H9 (cell line): ENCODE measurements at places on chromosomes 16 and 17. TPM values are rescaled to one million over a fixed set of nuclear protein-coding genes. Genes with fewer than 3 reads are reported as not detected.

- peak; percentile 72 for DNase-seq
Observed at GRCh38 chr17:79835470-79835899, 3.8 kb downstream of the CBX4 start.

- DNase-seq = peak; percentile 12
Observed at GRCh38 chr16:19923396-19923795, 38.7 kb upstream of the GPRC5B start.

- peak; percentile 63 for DNase-seq
Observed at GRCh38 chr16:10817963-10818941, at the start of gene TVP23A. Gene TVP23A, minus strand, starts transcription at chr16:10818794. Its CDS starts 301 bp downstream, at chr16:10818493.

DNA sequence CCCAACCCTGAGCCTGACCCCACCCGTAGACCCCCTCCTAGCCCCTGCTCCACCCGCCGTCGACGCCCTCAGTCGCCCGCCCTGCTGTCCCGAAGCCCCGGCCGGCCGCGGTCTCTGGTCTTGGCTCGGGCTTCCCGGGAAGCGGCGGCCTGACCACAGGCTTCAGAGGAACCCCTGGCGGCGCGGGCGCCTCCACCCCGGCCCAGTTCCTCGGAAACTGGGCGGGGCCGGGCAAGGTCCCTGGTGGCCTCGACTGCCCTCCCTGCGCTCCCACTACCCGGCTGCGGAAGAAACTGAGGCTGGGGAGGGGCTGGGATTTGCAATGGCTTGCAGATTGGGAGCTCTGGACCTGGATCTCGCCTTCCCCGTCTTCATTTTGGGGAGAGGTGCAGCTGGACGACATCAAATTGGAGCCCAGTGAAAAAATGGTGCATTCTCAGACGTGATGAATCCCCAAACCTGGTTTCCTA, 692 bp upstream of the SOCS1 start:
- peak; percentile 57 for DNase-seq

- peak; percentile 88 for DNase-seq
Observed at GRCh38 chr17:50177983-50178834, 12.4 kb downstream of the SGCA start.

DNA sequence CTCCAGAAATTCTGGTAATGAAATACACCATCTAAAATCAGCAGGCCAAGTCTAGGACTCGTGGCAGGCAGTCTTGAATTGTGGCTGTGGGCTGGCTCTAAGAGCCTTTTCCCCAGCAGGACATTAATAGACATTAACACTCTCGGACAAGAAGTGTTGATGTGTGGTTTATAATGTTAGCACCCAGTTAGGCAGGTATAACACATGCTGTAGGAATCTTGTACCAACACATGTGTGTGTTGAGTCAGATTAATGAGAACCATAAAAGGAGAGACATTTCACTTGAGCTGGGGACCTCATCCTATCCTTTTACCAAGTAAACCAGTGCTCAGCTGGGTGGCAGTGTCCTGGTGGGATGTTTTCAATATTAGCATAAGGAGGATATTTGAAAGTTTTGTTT, 264.5 kb downstream of the FTO start:
- no peak for DNase-seq

- no peak for DNase-seq
Observed at GRCh38 chr17:80729761-80730160, 185.1 kb downstream of the RPTOR start.

DNA sequence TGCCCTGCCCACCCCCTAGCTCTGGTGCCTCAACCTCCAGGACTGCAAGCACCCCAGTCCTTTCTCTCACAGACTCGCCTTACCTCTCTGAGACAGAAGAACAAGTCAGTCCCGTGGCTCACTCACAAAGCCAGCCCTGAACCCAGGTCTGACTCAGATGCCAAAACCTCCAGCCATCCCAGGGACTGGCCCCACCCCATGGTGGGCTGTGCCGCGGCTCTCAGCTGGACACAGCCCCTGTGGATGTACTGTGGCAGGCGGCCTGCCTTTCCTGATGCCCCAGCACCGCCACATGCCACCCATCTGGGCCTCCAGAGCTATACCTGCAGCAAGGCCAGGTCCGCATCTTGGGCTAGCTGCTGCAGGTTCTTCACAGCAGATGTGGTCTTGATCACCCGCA, 19.8 kb downstream of the MPG start:
- no peak for DNase-seq

DNA sequence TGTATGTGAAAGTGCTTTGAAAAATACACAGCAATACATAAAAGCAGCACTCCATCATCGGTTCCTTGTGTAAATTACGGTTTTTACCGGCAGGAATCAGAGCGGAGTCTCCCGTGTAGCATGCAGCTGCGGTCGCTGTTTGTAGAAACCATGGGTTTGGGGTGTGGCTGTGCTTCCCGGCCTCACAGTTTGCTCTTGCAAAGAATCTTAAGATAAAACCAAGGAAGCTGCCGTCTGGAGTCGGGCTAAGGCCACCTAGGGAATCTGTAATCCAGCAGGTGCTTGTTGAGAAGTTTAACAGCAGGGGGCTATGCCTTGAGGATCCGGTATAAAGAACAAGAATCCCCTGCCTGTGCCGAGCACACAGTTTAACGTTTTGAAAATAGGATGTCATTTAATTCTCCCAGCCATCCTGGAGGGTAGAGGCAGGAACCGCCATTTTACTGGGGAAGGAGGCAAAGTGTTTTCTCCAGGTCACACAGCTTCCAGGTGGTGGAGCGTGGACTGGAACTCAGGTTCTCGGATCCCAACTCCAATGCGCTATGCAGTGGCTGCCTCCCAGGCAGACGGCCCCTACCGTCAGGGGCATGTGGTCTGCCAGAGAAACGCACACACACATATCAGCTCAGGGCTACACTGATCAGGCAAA, 6.0 kb upstream of the TLCD3A start:
- peak; percentile 56 for DNase-seq

DNA sequence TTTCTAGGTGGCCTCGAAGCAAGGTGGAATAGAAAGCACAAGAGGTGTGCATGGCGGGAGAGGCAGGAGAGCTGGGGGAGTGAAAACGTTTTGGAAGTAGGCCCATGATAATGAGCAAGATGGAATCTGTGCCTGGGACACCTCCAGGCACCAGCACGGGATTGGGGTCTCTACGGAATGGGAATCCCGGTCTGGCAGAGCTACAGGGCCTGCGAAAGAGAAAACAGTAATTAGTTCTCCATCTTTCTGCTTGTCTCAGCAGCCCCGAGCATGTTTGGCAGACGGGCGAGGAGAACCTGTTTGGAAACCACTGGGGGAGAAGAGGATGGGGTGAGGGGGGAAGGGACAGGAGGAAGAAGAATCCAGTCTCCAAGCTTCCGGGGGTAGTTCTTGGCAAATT, 258.7 kb downstream of the SOX9 start:
- DNase-seq = no peak

DNA sequence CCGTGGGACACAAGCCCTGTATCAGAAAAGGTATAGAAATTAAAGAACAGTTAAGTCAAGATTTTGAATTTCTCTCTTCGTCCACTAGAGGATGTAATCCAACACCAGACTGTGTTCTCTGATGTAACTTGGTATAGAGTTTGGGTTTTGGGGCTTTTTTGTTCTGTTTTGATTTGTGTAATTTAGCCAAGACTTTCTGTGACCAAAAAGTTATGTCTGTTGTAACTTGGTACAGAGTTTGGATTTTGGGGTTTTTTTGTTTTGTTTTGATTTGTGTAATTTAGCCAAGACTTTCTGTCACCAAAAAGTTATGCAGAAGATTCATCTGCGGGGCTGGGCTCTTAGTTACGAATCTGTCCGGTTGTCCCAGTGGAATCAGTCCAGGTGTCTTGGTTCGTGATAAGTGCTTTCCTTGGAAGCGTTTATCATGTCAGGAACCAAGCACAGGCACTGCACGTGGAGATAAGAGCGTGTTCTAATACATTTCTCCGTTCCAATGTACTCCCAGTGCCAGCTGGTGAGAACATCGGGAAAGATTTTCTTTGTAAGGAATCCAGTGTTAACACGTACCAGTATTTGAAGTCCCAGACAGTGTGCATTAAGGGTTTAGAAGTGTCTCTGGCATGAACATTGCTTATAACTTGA, 44.1 kb upstream of the SEC14L1 start:
- no peak for DNase-seq

DNA sequence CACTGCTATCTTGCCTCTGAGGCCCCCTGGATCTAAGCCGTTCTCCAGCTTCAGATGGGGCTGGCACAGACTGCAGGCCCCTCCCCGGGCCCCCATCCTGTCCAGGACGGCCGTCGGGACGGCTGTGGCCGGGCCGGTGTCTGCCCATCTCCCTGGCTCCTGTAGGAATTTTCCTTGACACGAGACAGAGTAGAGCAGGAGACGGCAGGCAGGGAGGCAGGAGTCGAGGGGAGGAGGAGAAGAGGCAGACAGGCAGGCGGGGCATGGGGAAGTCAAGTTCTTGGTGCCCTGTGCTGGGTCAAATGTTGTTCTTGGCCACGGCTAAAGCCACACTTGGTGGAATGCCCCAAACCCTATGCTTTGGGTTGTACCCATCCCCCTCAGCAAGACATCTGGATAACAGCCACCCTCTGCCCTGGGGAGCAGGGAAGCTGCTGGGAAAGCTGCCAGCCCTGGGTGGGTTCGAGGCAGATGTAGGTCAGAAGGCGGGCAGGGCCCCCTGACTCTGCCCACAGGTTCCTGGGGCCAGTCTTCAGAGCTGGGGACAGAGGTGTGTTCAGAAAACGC, 4.0 kb downstream of the C1QTNF1 start:
- DNase-seq = no peak

GRCh38 chr16:54654429-54654828, 276.2 kb upstream of the IRX5 start:
- DNase-seq = no peak

DNA sequence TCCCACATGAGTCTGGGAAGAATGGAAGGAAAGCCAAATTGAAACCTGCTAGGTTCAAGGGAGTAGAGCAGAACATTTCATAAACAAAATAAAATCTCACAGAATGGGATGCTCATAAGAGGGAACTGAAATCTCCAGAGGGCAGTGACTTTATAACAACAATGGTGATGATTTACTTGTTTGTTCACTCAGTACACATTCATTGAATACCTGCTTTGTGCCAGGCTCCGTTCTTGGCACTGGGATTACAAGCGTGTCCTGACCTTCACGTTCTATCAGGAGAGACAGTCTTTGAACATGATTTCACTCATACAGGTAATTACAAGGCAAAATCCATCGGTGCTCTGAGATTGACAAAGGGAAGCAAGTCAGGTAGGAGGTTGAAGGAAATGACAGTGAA, 356.3 kb downstream of the HAPSTR1 start:
- DNase-seq = no peak

- DNase-seq = no peak
Observed at GRCh38 chr17:77640252-77640651, 318.3 kb upstream of the TNRC6C start.

DNA sequence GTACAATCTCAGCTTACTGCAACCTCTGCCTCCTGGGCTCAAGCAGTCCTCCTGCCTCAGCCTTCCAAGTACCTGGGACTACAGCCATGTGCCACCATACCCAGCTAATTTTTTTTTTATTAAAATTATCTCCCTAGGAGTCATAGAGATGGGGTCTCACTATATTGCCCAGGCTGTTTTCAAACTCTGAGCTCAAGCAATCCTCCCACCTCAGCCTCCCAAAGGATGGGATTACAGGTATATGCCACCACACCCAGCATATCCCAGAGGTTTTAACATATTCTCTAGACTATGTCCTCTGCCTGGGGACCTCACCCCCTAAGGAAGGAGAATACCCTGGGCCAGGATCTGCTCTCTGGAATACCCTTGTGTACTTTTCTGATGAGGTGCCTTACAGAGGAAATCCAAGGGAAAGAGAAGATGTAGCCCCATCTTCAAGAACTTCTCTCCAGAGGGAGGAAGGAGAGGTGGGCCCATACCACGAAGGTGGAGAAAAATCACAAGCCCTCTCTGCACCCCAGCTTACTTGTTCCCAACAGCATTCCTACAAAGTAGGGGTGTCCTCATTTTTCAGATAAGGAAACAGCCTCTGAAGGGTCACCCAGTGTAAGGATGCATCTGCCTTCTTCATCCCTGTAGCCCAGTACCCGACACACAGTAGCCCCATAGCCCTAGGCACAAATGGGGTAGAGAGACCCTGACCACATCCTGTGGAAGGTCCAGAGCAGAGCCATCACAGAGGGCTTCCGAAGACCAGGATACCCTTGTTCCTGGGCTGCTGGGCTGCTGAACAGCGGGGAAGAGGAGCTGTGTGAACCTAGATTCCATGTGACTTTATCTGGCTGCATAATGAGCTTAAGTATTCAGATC, 151.6 kb downstream of the SOCS1 start:
- DNase-seq = no peak

DNA sequence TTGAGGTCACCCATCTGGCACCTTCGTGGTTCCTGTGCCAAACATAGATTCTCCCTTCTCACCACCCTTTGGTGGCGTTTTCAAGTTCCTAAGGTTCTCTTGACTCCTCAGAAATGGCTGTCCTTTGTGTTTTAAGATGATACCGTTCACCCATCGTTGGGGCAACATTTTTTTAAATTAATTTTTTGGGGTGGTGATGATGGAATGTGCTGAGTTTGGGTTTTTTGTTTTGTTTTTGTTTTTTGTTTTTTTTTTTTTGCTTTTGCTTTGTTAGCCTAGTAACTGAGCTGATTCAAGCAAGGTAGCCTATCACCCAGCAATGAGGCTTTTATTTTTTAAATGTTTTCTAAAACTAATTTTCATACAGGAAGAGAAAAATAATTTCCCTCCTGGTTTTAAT, 2.6 kb downstream of the CHST4 start:
- no peak for DNase-seq

- no peak for DNase-seq
Observed at GRCh38 chr17:27816946-27817345, 16.6 kb upstream of the NOS2 start.

DNA sequence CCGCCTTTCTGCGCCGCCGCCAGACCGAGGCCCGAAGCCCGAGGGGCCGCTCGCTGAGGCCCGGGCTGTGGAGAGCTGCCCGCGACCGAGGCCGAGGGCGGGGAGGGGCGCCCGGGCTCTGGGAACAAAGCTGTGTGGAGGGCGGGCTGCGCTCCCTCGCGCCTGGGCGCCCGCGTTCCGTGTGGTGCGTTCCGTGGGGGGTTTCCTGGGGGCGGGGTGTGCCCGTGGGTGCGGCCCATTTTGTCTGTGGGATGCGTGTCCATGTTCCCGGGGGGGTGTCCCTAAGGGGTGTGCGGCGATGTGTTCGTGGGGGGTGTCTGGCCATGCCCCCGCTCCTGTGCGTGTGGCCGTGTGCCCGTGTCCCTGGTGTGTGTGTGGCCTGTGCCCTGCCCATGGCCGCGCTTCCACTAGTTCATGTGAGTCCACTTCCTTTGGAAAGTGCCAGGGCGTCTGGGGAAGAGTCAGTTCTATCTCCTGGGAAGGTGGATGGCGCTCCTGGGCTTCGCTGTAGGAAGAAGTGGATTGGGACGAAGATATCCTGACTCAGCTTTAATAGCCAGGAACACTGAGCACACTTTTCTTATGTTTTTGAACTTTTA, 520 bp downstream of the JPT2 start:
- DNase-seq = no peak

GRCh38 chr17:36647636-36648035, 46.3 kb downstream of the MRM1 start:
- peak; percentile 81 for DNase-seq

- peak; percentile 60 for DNase-seq
Observed at GRCh38 chr17:17269926-17270773, 10.9 kb downstream of the COPS3 start.

- DNase-seq = no peak
Observed at GRCh38 chr17:16106161-16106891, 106.7 kb downstream of the TTC19 start.

SCARF1 gene
- 2.1 and 2.4 TPM in 2 replicates for total RNA-seq

CD300LB gene
- not detected in 2 replicates for total RNA-seq

PYDC1 gene
- total RNA-seq = 0.70 and 2.1 TPM in 2 replicates

RPS15A gene
- 1,968 and 1,990 TPM in 2 replicates for total RNA-seq

CDC27 gene
- total RNA-seq = 71.9 and 82.5 TPM in 2 replicates

CCL23 gene
- not detected in 2 replicates for total RNA-seq

TOP2A gene
- total RNA-seq = 230 TPM in 2 replicates

LRRC36 gene
- not detected in 2 replicates for total RNA-seq

LITAFD gene
- not detected in 2 replicates for total RNA-seq

WRAP53 gene
- total RNA-seq = 27.0 and 29.8 TPM in 2 replicates

TEKT1 gene
- not detected in 2 replicates for total RNA-seq

GCGR gene
- 0.24 and 0.26 TPM in 2 replicates for total RNA-seq
